ENCODE measurements at places on chromosomes 12 and 14.

GRCh38 chr12:131852551-131853299, 24.5 kb downstream of the MMP17 start:
- no peak for DNase-seq

DNA sequence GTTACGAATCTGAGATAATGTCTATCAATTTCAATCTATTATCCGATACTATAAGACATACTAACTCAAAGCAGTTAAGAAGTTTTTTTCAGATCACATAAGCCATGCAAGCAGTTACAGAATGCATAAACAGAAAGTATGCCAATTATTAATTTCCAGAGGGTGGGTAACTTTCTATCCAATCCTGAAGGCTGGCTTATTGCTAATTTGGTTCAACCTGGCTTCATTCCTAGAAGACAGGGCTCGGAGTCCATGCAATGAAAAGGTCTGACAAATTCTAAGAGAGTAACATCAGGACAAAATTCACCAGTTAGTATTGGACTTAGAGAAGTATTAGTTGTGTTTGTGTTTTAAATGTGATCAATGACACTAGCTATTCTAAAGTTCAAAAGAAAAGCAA, 15.0 kb downstream of the FERMT2 start:
- no peak for DNase-seq

- DNase-seq: no peak
These were observed 1.2 kb upstream of the SRGAP1 start for GRCh38 chr12:63843254-63843720.

DNA sequence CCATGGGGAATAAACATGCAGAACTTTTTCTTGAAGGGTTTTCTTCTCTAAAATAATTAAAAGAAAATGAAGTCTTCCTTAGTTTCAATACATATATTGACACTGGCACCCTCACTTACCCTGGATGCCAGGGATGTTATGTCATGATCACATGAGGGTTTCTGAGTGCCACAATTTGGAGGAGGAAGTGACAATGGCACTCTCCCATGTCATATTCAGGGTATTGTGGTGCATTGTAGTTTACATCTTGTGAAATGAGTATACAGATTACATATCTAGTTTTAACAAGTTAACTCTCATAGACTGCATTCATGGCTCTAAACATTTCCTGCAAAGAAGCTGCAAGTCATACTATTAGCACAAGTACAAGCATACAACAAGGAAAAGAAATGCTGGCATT, 37.7 kb downstream of the CCDC177 start:
- no peak for DNase-seq

DNA sequence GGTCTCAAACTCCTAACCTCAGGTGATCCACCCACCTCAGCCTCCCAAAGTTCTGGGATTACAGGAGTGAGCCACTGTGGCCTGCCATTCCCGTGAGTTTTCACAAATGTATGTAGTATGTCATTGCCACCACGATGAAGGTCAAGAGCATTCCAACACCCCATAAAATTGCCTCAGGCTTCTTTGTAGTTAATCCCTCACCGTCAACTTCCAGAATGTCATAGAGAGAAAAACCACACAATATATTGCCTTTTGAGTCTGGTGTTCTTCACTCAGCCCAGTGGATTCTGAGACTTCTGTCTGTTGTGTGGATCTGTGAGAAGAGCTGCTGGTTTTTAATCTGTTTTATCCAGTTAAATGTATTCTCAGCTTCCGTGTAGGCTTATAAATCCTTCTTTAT, 12.6 kb upstream of the CFAP251 start:
- DNase-seq: no peak

DNA sequence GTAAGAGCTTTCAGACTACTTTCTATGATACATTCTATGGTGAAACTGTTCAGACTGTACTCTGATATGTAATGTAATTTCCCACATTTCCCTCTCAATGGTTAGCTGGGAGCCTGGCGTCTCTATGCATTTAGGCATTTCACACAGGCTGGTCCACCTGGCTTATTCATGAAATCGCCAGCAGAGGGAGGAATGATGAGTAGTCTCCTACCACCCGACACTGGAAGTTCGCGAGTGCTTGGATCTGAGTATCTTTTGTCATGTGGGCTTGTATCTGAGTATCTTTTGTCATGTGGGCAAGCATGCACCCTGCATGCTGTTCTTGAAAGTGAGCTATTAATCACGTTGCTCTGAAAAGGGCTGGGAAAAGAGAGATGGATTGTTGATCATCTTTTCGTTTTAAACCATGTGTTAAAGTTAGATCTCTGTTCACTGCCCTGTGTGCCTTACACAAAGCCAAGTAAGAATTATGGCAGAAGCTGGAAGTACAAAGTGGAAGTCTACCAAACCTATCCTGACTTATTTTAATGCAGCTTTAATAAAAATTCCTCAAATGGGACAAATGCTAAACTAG, 235.0 kb downstream of the ATP23 start:
- DNase-seq: peak; percentile 49

DNA sequence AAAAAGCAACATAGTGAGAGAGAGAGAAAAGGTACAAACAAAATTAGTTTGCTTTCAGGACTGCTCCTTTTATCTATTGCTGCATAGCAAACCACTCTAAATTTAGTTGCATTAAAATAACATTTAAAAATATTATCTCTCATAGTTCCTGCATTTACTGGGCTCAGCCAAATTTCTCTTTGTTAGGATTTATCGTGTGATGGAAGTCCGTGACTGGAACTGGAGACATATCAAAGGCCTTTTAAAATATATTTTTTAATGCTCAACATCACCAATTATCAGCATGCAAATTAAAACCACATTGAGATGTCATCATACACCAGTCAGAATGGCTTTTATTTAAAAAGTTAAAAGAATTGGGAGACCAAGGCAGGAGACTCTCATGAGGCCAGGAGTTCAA, 107.6 kb upstream of the SYT1 start:
- no peak for DNase-seq

- peak; percentile 56 for DNase-seq
These were observed 27.0 kb upstream of the EEA1 start for GRCh38 chr12:92955997-92956663.

DNA sequence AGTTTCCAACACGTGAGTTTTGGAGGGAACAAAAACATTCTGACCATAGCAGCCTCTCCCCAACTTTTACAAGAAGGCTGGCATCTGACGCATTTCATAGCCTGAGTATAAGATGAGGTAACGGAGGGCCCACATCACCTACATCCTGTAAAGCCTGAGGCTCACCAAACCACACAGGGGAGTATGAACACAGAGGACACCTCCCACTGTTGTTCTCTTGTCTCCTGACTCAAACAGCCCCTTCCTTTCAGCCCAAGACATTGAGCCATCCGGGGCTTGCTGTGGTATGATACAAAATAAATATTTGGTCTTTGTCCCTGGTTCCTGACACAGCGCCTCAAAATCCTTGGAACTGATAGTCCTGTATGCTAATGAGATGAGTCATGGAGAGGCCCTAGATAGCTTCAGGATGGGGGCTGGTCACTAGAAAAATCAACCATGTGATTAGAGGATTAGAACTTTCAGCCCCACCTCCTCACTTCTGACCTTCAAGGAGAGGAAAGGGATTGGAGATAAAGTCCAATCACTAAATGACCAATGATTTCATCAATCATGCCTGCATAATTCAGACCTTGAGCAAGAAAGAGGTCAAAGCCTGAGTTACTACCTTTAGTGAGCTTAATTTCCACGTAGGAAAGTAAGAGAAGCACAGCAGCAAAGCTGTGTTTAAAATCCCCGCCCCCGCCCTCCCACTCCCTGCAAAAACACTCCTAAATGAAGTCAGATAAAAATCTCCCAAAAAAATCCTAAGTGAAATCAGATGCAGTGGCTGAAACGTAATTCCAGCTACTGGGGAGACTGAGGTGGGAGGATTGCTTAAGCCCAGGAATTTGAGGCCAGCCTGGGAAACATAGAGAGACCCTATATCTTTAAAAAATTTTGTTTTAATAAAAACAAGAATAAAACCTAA, 236.4 kb downstream of the PCNX1 start:
- peak; percentile 36 for DNase-seq

DNA sequence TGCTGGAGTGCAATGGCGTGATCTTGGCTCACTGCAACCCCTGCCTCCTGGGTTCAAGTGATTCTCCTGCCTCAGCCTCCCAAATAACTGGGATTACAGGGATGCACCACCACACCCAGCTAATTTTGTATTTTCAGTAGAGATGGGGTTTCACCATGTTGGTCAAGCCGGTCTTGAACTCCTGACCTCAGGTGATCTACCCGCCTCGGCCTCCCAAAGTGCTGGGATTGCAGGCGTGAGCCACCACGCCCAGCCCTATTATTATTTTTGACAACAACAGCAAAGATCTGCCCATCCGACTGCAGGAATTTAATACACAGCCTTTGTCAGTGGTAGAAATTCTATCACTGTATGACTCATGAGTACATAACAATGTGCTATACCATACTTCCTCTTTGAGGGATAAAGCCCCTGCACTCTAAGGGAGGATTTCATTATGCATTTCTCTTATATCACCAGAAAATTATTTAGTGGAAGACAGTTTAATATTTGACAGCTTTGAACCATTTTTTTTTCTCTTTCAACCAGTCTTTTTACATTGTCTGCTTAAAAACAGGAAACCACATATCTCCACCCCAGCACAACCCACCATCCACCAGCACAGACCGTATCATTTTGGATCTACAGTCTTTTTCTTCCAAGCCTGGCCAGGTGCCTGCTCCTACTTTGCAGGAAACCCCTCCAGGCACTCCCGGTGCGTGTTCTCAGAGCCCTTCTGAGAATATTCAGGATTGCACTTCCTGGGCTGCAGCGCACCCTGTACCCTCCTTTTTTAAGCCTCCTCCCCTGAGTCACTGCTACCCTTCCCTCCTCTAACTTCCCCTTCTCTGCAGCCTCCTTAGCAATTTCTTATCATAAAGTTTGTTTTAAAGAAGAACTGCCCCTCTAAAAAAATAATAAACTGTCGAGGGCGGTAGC, 594 bp downstream of the ARHGDIB start:
- no peak for DNase-seq

- no peak for DNase-seq
These were observed 26.4 kb upstream of the FAM222A start for GRCh38 chr12:109687250-109687649.

GRCh38 chr14:91454155-91454554, 36.5 kb upstream of the CCDC88C start:
- no peak for DNase-seq

GRCh38 chr12:6330192-6330591, 11.7 kb downstream of the TNFRSF1A start:
- DNase-seq: no peak

DNA sequence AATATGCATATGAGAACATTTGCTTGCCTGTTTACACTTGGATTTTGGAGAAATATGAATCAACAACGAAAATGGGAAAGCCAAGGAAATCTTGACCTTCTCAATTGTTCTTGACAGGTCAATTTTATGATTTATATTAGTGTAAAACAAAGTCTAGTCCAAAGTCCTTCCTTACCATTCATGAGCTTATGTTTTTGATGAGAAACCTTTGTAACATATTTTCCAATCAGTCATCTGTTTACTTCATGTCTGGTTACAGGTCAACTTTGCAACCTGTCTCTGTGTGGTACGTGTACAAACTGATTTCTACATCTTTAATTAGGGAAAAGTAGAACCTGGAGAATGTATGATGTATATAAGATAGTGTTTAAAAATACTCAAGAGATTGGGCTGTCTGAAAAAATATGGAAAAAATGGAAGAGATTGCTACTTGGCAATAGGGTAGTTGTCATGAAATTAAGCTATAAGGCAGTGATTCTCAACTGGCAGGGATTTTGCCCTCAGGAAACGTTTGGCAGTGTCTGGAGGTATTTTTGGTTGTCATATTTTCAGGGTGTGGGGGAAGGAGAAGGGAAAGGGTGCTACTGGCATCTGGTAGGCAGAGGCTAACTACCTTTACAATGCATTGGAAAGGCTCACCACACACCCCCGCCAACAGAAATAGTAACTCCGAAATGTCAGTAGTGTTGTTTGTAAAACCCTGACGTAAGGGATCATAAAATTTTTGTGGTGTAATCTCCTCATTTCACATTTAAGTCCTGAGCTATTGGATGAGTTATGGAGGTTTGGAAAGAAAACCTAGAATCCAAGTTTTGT, 110.4 kb upstream of the PTPRB start:
- DNase-seq: no peak

- DNase-seq: peak; percentile 82
These were observed 229.2 kb downstream of the EMP1 start for GRCh38 chr12:13425766-13426165.

GRCh38 chr14:102185360-102185759, 45.7 kb downstream of the WDR20 start:
- no peak for DNase-seq

GRCh38 chr12:123598522-123598921, 3.4 kb upstream of the DDX55 start:
- no peak for DNase-seq

- DNase-seq: no peak
These were observed 182.1 kb downstream of the C12orf50 start for GRCh38 chr12:87847147-87847546.

DNA sequence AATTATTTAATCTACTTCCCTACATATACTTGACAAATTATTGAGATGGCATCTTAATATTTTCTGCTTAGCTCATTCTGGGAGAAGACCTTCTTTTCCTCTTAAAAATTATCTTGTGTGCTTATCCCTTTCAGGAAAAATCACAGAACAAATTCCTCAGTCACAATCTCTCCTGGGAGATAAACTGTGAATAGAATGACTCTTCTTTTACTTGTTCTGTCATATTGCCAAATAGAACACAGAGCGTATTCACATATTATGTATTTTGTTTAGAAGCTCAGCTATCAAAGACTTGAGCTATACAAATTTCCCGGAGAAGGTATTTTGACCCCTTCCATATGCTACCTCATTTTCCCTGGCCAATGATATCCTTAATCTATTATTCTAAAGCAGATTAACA, 146.7 kb downstream of the TMEM117 start:
- DNase-seq: no peak

DNA sequence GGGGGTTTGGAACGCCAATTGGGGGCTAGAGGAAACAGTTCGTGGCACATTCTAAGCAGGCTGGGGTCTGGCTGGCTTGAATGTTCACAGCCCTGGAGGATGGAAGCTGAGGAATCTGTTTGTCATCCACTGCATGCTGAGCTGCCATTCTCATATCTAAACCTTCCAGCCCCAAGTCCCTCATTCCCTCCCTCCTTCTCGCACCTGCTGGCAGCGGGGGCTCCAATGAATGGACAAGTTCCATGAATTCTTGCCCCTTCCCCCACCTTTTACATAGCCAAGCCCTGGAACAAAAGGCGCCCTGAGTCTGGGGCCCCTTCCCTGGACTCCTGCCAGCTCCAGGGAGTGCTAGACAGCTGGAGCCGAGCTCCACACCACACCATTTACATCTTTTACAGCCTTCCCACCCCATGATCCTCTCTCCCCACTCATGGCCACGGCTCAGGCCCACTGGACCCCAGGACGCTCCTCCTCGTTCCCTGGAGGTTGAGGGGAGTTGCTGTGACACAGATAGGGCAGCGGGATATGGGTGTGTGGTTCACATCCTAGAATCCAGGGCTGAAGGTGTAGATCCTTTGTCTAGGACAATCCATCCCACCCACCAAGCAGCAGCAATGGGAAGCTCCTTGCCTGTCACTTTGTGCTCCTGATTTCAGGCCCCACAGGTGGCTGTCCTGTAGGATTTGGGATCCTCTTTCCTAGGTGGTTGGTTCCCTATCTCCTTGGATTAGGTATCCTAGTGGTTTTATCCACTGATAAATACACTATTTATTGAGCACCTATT, 21.7 kb upstream of the VRTN start:
- no peak for DNase-seq

- peak; percentile 3 for DNase-seq
These were observed 270.4 kb upstream of the RTL1 start for GRCh38 chr14:101173698-101174521.

Measured in GM03348 (cell line).